Activated CD4-positive, alpha-beta T cell treated with anti-CD3 and anti-CD28 coated beads for 36 hours (primary cell): ENCODE measurements at places on chromosomes 12 and 14.

DNA sequence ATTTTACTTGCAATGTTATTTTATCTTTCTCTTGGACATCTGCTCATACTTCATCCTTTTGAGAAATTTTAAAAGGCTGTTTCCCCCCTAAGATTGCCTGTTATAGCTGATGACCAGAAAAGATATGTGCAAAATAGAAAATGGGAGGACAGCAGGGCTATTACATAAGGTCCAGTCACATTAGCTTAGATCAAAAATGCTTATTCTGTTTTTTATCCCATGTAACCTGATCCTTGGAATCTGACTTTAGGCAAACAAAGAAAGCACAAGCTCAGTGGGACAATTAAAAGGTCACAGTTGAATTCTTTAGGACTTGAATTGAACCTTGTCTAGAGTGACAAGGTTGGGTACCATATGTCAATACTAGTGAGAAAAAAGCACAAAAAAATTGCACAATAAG is 65.1 kb upstream of the TRHDE start:
- DNase-seq: no peak

GRCh38 chr14:98501335-98501734 is 770.7 kb downstream of the BCL11B start:
- no peak for DNase-seq

DNA sequence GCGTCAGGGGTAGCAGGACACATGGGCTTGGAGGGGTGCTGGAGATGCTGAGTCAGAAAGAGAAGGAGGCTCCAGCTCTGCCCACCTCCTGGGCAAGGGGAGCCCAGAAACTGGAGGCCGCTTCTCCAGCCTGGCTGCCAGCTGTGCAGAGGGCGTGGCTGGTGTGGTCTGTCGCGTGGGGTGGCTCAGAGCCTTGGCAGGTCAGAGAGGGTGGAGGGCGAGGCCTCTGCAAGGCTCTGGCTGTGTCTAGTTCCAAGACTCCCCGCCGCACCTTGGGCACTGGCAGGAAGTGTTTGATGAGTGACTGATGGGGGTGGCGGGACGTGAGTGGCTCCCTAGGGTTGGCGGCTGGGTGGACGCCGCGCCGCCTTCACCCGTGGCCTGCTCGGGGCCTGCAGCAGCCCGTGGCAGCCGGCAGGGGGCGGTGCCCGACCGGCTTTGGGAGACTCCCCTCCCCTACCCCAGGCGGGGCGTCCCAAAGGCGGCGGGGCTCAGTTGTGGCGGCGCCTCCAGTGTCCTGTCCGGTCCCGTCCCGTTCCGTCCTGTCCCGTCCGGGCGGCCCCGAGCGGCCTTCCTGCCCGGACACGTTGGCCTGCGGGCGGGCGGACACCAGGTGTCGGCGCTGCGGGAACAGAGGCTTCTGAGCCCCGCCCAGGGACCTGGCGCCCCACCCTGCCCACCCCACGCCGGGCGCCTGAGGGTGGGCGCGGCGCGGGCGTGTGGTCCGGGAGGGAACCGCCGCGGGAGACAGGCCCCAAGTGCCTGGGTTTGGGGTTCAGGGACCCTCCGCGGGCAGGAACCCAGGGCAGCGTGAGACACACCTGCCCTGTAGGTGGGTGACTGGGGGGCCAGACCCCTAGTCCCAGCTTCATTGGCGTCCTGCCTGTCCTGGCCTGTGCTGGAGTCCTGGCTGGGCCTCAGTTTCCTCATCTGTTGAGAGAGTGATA is 39.7 kb downstream of the KRT80 start:
- peak; percentile 82 for DNase-seq

DNA sequence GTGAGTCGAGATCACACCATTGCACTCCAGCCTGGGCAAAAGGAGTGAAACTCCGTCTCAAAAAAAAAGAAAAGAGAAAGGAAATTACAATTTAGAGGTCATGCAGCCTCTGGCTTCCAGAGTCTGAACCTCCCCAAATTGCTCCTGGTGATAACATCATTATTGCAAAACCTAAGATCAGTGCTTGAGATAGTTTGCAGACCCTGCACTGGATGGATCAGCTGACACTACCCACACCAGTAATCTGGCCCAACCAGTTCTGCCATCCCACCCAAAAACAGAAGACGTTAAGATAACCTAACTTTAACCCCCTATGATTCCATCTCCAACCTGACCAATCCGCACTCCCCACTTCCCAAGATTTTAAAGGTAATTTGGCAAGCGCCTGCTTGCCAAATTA is 353.7 kb upstream of the DIO2 start:
- no peak for DNase-seq

DNA sequence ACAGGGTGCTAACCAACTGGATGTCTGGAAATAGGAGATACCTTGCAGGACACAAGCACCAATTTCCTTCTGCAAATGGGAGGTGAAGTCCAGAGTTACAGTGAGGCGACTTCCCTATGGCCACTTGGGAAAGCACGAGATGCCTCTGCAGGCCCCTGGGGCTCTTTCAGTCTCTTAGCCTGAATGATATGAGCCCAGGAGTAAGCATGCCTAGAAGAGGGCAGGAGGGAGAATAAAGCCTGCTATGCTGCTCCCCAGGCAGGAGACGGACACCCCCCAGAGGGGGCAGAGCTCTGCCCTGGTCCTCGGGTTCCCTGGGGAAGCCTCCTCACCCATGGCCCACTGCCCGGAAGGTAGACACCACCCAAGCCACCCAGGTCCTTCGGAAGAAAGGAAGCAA is 105.1 kb downstream of the GCH1 start:
- no peak for DNase-seq
